ENCODE measurements at places on chromosomes 2 and 18.

- no peak for DNase-seq
Observed at GRCh38 chr2:27177441-27178351, 28.9 kb downstream of the TCF23 start.

GRCh38 chr2:207845202-207845864, 75.6 kb upstream of the FZD5 start:
- no peak for DNase-seq

DNA sequence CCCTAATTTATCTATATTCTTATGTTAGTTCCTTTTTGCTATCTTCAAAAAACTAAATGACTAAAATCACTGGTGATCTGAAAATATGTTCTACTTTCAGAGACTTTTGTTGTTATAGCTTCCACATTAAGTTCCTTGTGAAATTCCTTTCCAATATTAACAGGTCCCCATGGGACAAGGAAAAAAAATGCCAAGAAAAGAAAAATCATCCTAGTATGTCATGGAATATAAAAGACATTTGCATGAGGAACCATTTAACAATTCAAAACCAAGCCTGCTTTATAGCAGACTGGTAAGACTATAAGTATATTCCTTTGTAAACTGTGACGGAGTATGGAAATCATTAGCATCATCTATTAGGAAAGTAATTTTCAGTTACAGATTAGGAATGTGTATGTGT, 48.1 kb downstream of the COBLL1 start:
- DNase-seq, result no peak

DNA sequence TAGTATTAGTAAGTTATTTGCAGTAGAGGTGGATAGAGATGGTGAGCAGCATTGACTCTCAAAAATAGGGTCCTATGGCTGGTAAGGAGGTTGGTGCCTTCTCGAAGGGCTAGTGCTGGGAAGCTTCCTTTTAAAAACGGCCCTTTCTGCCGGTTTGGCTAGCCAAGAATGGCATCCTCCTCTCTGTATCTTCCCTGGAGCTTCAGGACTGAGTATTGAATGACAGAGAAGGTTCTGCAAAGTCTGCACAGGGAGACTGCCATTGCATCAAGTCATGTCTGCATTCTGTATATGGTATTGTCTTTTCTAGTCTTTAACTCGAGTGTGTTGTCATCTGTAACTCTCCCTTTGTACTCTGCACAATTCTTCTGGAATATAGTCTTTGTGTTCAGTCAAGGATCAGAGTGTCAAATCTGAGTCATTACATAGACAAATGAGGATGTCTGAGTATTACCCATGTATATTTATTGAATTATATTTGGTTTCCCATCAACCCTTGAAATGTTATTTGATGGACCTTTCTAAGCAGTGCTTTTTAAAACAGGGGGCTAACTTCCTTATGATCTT, 1.1 kb downstream of the LDLRAD4 start:
- DNase-seq, result no peak

DNA sequence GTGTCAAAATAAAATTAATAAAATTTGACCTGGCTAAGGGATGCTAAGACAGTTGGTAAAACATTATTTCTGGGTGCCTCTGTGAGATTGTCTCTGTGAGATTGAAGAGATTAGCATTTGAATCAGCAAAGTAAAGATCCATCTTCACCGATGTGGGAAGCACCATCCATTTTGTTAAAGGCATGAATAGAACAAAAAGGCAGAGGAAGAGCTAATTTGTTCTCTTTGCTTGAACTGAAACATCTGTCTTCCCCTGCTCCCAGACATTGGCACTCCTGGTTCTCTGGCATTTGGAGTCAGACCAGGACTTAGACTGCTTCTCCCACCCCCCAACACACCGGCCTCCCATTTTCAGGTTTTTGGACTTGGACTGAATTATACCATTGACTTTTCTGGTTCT, 603.8 kb upstream of the LINC00305 start:
- DNase-seq, result no peak

DNA sequence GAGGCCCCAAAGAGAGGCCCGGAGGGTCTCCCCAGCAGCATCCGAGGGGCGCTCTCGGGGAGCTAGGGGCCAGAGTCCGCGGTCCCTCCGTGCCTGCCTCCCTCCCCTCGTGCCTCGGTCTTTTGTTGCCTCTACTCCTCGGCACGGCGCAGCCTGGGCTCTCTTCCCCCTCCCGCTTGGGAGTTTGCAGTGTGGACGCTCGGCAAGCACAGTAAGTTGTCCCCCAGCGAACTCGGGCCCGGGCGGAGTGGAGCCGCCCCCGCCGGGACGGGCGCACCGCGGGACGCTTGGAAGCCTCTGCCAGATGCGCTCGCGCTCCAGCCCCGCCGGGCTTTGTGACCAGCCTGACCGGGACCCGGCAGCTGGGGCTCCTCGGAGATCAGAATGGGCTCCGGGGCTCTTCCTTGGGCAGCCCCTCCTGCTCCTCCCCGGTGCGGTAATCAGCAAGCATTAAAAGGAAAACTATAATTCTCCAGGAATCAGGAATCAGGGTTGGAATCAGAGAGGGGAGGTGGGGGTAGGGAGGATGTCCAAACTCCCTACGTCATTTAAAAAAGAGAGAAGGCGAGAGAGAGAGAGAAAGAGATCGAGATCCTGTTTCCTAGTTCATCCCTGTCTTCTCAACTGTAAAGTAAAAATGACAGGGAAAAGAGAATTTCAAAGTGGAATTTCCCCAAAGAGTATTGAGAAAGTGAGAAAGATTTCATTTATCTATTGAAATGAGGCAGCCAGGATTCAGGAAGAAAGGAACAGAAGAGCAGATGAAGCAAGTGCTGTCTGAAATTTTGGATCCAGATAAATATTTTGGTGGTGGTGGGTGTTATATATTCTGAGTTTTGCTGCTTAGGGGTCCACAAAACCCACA, 786 bp upstream of the TMEM200C start:
- DNase-seq, result no peak

GRCh38 chr2:130135692-130136541, 6.9 kb upstream of the POTEF start:
- no peak for DNase-seq

GRCh38 chr18:7568426-7568825, 1.3 kb downstream of the PTPRM start:
- DNase-seq, result no peak

DNA sequence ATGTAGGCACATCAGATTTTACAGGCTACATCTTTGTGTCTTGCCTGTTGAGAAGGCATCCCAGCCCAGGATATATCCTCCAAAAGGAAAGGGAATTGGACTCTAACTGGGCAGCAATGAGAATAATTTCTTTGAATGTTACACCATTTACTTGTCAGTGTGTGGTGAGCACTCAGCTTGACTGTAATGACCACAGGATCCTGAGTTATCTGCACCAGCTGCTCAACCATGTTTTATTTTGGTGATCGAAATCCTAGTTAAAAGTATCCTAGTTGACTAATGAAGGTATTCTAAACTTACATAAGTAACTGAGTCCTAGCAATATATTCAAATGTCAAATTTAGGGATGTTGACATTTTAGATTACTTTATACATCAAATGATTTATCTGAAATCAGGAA, 123.0 kb downstream of the MYO3B start:
- no peak for DNase-seq

DNA sequence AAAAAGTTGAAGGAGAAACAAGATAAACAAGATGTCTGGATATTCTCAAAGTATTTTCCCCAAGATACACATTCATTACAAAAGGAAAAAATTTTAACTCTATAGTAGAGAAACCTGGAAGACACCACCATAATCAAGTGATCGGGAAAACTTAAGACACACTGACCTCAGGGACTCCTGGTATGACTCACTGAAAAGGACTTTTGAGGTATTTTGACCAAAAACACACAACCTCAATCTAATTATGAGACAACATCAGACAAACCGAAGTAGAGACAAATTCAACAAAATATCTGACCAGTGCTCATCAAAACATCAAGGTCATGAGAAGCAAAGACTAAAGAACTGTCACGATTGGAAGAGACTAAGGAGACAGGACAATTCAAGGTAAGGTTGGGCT, 34.7 kb downstream of the LPIN2 start:
- no peak for DNase-seq
